ENCODE measurements at places on chromosomes 3 and 15.

DNA sequence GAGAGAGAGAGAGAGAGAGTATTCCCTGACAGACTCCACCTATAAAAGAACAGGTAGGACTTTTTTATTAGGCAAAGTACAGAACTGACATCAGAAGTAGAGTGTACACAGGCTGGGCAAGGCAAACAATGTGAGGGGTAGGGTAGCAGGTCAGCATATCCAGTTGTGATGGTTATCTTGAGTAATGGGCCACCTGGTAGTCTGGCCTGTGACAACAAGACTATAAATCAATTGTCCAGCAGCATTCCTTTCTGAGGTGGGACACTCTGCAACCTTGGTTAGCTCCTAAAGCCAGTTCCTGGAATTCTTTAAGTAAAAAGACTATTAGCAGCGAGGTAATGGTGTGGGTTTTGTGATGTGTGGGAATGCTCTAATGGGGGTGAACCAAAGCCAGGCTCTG, 14.9 kb upstream of the TMCC1 start:
- peak; percentile 64 for DNase-seq

DNA sequence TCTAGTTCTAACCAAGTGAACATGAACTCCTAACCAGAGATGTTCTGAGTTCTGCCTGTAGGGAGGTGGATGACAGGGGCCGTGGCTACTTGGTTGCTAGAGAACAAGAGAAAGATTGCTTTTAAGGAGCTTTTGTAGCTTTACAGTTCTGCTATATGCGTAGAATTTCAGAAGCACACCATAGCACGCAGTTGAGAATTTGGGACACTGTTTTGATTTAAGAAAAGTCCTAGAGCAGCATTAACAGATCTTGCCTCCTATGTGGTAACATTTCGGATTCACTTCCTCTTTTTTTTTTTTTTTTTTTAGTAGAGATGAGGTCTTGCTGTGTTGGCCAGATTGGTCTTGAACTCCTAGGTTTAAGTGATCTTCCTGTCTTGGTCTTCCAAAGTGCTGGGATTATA, 181.7 kb downstream of the TCF12 start:
- DNase-seq: no peak

- no peak for DNase-seq
These were observed 2.7 kb downstream of the EOMES start for GRCh38 chr3:27719314-27720003.

DNA sequence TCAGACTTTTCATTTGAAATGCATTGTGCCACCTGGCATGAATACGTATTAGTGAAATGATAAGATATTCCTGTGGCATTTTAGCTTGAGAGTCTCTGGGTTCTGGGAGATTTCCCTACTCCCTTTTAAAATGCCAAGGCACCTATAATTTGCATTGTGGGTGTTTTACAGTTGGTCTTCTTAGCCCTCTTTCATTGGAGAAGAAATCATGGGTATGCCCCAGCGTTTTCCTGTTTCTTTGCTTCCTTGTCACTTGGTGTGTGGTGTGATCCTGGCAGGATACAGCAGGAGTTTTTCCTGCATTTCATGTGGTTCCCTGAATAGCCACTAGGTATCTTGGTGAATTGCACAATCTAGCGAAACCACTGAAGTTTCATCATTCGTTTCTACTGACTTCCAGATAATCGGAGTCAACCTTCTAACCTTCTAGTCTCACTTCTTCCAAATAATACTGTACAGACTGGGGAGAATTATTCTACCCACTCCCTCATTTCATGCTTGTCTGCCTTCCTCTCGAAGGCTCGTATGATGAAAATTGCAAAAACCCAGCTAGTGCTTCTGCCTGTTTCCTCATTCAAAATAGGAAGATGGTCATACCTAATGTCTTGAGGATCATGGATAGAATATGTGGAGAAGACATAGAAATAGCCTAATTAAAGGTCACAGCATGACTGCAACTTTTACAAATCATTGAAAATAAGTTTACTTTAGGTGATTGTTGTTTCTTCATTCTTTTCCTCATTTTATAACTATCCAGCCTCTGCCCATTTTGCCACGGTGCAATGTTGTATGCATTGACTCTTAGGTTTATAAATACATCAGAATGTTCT, 2.6 kb downstream of the BHLHE40 start:
- peak; percentile 66 for DNase-seq
